Right renal pelvis (tissue), 4 donors: ENCODE measurements at places on chromosomes 12 and 14. TPM values are rescaled to one million over a fixed set of nuclear protein-coding genes. Genes with fewer than 3 reads are reported as not detected.

DNA sequence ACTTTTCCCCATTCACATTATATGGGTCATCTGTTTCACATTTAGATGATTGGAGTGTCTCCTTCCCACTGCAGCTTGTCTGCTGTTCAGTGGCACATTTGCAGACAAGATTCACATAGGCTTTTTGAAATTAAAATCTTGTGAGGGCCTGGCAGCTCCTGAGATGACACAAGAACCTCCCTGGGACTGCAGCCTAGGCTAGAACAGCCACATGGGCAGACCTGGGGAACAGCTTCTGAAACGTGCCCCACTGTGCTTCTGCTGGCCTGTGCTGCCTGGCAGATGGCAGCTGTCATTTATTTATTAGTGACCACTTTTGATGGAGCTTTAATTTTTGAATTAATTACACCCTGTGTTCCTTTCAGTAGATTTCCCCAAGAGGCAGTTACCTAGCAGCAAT, 137.4 kb downstream of the GRIP1 start:
- DNase-seq = no peak

The RHEBL1 gene
- 1.5 TPM for polyA plus RNA-seq

DNA sequence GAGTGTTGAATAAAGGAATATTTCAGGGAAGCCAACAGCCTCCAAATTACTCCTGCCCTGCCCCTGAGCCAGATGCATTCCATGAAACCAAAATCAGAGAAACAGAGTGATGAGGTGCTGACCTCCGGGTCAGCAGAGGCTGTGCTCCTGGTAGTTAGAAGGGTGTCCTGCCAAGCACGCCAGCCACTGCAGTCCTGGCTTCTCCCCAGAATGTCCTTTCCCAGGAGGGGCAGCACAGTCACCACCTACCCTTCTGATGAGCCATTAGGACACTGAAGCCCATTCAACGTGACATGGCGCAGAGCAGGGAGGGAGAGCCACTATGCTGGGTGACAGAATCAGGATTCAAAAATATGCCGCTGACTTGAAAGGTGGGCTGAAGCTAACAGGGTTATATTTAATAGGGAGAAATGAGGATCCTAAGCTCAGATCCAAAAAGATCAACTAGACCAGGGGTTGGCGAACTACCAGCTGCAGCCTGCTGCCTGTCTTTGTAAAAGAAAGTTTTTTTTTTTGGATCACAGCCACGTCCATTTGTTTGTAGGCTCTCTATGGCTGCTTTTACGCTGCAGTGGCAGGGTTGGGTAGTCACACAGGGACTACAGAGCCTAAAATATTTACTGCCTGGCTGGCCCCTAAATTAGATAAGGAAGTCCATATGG, 34.5 kb upstream of the PLEK2 start:
- no peak for DNase-seq

- DNase-seq = no peak
Measured at GRCh38 chr12:64560396-64561301, 49.6 kb upstream of the RASSF3 start.
